Activated B cell treated with CpG ODN at 0.5 μM for 24 hours (primary cell): ENCODE measurements at places on chromosomes 1 and 21.

DNA sequence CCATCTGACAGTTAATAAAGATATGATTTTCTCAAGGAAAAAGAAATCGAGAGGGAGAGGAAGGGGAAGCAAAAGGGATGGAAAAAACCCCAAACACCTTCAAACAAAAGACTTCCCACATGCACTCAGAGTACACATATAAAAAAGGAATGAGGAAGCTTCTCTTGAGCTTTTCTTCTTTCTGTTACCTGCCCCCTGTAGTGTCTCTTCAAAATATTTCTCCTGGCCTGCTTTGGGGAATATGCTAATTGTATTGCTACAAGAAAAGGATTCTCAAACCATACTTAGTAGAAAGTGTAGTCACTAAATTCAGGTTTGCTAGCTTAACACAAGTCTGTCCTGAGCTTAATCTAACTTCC is 58.7 kb downstream of the KIF14 start:
- no peaks in the 10 kb centered on the region for H3K27me3 ChIP-seq
- DNase-seq: no peak
- H3K27ac ChIP-seq: no peak overlapping the region
- peaks cover 4% of the 10 kb centered on the region for H3K4me1 ChIP-seq
- H3K4me3 ChIP-seq: no peak overlapping the region

DNA sequence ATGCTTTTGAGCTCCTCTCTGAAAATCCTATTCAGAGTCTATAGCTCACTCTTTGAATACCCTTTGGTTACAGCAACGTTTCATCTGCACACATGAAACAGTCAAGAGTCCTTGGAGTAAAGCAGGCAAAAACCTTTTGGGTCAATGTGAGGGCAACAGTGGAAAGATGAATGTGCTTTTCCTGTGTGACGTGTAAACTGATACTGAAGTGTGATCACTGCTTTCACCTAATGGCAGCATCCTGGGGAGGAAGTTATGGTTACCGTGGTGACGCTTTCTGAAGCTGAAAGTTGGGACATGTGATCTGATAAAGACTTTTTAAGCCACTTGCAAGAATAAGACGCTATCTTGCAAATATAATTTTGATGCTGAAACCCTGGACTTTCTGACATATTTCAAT is 160.0 kb downstream of the SEC16B start:
- H3K27me3 ChIP-seq: no peaks in the 10 kb centered on the region
- no peaks in the 10 kb centered on the region for H3K4me1 ChIP-seq
- no peaks in the 10 kb centered on the region for H3K36me3 ChIP-seq
- no peak overlapping the region for H3K27ac ChIP-seq

DNA sequence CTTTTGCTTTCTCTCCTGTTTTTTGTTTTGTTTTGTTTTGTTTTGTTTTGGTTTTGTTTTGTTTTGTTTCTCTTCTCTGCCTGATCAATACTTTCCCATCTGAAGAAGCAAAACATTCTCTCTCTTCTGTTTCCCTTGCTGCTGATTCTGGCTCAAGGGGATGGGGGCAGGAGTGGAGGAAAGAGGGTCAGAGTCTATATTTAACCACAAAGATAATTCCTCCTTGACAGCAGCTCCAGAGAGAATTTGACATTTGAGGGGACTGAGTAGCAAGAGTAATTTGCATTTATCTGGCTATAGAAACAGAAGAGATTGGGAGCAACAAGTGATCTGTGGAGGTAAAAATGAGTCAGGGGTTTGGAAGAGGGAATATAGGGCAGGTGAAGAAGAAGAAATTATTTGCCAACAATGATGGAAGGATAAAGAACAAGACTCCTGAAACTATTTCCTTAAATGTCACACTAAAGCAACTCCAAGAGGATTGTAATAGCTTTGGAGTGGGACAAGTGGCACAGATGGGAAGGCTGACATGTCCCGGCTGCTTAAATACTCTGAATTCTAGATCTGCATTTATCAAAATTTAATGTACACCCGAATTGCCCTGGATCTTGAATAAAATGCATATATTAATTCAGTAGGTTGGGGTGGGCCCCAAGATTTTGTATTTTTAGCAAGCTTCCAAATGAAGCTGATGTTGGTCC is 349.3 kb upstream of the PLXNA2 start:
- no peaks in the 10 kb centered on the region for H3K4me1 ChIP-seq
- no peak overlapping the region for H3K27ac ChIP-seq
- no peaks in the 10 kb centered on the region for H3K27me3 ChIP-seq
- no peak overlapping the region for H3K4me3 ChIP-seq
- no peak for DNase-seq

DNA sequence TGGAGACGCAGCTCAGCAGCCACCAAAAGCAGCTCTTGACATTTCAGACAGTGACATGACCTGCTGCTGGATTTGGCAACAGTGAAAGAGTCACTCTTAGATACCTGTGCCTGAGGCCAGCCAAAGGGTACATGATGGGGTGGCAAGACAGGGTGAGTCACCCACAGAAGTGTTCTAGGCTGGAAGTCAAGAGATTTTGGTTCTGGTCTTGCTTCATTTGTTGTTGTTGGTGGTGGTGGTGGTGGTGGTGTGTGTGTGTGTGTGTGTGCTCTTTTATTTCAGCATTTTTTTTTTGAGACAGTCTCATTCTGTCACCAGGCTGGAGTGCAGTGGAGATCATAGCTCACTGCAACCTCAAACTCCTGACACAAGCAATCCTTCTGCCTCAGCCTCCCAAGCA is 25.8 kb downstream of the SHISAL2A start:
- H3K4me1 ChIP-seq: peaks cover 25% of the 10 kb centered on the region
- DNase-seq: no peak
- peaks cover 49% of the 10 kb centered on the region for H3K36me3 ChIP-seq
- H3K27ac ChIP-seq: peak overlapping the region; percentile 85

GRCh38 chr21:29568020-29568697 is 269.4 kb downstream of the BACH1 start:
- no peak overlapping the region for H3K4me3 ChIP-seq
- H3K4me1 ChIP-seq: no peaks in the 10 kb centered on the region
- no peak overlapping the region for H3K27ac ChIP-seq
- DNase-seq: no peak
- H3K36me3 ChIP-seq: no peaks in the 10 kb centered on the region

- no peak overlapping the region for H3K27ac ChIP-seq
- DNase-seq: no peak
- H3K4me1 ChIP-seq: no peaks in the 10 kb centered on the region
Observed at GRCh38 chr1:8299963-8300362, 18.0 kb upstream of the SLC45A1 start.

- H3K36me3 ChIP-seq: no peaks in the 10 kb centered on the region
- H3K27me3 ChIP-seq: no peaks in the 10 kb centered on the region
- no peaks in the 10 kb centered on the region for H3K4me1 ChIP-seq
Observed at GRCh38 chr1:189678779-189679178, 798.9 kb downstream of the BRINP3 start.

GRCh38 chr1:119541389-119541788 is 34.4 kb downstream of the HSD3B1 start:
- no peak overlapping the region for H3K27ac ChIP-seq
- no peak overlapping the region for H3K4me3 ChIP-seq
- no peaks in the 10 kb centered on the region for H3K36me3 ChIP-seq
- no peaks in the 10 kb centered on the region for H3K4me1 ChIP-seq
- no peak for DNase-seq

DNA sequence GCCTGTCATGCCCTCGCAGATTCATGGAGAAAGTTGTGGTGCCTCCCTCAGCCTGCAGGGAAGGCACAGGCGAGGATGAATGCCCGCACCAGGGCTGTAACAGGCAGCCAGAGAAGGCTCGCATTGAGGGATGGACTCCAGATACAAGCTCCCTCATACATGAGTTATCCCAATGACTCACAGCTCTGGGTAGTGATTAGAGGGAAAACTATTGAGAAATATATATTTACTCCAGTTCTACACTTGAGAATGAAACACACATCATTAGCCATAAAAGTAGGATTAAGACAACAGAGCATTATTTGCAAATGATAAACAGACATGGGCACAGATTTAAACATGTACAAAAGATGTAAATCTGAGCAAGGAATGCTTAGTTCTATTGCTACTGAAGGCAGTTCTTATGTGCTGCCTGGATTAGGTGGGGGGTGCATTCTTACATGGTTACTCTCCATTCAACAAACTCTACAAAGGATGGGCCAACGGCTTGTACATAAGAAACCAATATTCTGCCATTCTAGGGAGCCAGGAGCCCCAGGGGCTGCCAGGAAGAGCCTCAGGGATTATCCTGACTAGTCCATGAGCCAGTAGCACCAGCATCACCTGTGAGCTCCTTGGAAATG is 97.9 kb downstream of the CSMD2 start:
- H3K27me3 ChIP-seq: peaks cover 8% of the 10 kb centered on the region
- no peak overlapping the region for H3K27ac ChIP-seq
- H3K36me3 ChIP-seq: no peaks in the 10 kb centered on the region
- no peak overlapping the region for H3K4me3 ChIP-seq
- H3K4me1 ChIP-seq: no peaks in the 10 kb centered on the region

- no peak overlapping the region for H3K27ac ChIP-seq
- peaks cover 22% of the 10 kb centered on the region for H3K4me1 ChIP-seq
- no peaks in the 10 kb centered on the region for H3K36me3 ChIP-seq
- no peak for DNase-seq
Observed at GRCh38 chr1:201714542-201715329, 114.2 kb upstream of the IPO9 start.

GRCh38 chr1:48688102-48688760 is 88.5 kb downstream of the BEND5 start:
- no peaks in the 10 kb centered on the region for H3K36me3 ChIP-seq
- H3K27ac ChIP-seq: no peak overlapping the region
- H3K4me3 ChIP-seq: no peak overlapping the region
- H3K4me1 ChIP-seq: no peaks in the 10 kb centered on the region
- no peak for DNase-seq
- H3K27me3 ChIP-seq: peaks cover 5% of the 10 kb centered on the region

DNA sequence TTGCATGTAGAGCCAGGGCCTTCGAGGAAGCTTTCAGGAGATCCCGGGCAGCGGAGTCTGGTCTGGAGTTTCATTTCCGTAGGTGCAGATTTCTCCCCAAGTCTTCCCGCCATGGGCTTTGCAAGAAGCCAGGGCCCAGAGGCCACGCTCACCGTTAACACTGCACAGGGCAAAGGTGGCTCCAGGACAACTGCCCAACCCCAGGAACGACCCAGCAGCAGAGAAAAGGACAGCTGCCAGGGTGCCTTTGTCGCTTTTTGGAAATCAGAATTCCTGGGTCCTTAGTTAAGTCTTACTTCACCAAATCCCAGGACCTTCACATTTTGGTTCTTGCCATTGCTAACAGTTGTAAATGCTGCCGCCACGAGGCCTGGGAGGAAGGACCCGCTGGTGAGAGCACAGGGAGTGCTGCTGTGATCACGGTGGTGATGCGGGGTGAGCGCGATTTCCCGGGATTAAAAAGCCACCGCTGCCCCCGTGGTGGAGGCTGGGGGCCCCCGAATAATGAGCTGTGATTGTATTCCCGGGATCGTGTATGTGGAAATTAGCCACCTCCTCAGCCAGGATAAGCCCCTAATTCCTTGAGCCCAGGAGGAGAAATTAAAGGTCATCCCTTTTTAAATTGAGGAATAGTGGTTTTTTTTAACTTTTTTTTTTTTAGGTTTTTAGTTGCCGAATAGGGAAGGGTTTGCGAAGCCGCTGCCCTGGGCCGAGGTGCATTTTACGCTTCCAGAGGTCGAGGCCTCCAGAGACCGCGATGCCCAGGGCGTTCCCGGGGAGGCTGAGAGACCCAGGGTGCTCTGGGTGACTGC is 8.2 kb downstream of the SIM2 start:
- H3K4me3 ChIP-seq: no peak overlapping the region
- no peak for DNase-seq
- no peak overlapping the region for H3K27ac ChIP-seq

DNA sequence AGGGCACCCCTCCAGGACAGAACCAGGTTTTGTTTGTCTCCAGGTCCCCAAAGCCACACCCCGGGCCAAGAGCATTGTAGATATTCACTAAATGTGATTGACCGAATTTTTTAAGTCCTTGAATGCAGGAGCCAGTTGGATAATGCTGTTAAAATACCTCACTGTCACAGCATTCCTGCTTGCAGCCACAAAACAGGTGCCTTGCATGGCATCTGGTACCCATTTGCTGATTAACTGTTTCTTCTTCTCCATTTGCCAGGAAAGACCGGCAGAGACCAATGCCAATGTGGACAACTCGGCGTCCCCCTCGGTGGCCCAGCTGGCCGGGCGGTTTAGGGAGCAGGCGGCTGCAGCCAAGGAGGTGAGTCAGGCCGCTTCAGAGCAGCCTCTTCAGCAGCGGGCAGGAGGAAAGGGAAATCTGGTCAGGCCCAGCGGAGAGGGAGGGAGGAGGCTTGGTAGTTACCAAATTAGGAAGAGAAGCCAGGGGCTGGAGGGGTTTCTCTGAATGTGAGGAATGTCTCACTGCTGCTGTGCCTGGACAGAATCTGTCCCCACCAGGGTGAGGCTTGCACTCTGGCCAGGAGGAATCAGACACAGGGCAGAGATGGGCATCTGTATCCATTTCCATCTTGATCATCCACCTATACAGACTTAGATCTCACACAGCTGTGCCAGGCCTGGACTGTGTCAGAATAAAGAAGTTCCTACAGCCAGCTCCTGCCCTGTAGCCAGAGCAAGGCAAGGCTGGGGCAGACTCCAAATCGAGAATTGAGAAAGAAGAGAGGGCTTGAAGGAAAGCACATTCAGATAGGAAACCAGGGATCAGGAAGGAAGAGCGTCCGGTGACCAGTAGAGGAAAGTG is 37.9 kb upstream of the MPZL1 start:
- H3K27me3 ChIP-seq: no peaks in the 10 kb centered on the region
- H3K27ac ChIP-seq: peak overlapping the region; percentile 84
- no peak for DNase-seq
- no peak overlapping the region for H3K4me3 ChIP-seq
- peaks cover 37% of the 10 kb centered on the region for H3K4me1 ChIP-seq

GRCh38 chr1:184972315-184973055 is 1.8 kb downstream of the NIBAN1 start:
- peaks cover 3% of the 10 kb centered on the region for H3K36me3 ChIP-seq
- peak overlapping the region; percentile 91 for H3K27ac ChIP-seq
- no peak for DNase-seq
- peaks cover 2% of the 10 kb centered on the region for H3K27me3 ChIP-seq

DNA sequence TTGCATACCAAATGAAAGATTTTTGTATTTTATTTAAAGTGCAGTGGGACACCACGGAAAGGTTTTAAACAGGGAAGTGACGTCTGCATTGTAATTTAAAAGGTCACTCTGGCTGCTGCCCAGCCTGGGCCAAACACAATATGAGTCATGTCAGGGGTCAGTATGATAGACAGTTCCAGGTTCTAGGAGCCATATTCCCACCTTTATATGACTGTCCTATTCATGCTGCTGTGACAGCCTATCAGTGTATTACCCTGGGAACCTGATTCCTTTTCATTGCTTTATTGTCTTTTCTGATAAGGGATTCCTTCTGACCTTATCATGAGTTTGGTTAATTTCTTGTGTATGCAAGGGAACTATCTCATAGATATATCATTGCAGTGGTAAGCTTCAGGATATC is 5.3 kb downstream of the VANGL1 start:
- H3K36me3 ChIP-seq: no peaks in the 10 kb centered on the region
- no peak overlapping the region for H3K4me3 ChIP-seq
- DNase-seq: no peak
